Stimulated activated naive CD4-positive, alpha-beta T cell (primary cell): ENCODE measurements at places on chromosomes 5 and 9.

DNA sequence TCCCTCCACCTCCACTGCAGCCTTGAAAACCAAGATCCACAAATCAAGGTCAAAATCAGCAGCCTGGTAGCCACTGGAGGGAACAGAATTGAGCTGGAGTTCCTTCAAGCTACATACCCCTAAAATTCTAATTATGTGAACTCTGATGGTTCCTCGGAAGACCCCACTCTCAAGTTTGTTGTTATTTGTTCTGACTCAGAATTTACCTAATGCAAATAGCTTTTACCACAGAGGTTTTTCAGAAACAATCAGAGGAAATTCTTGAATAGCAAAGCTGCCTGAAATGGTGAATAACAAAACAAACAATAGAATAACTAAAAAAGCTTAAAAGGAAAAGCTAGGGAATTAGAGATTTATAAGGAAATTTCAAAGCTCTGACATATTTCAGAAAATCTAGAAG is 220.0 kb downstream of the CDH18 start:
- DNase-seq = no peak

DNA sequence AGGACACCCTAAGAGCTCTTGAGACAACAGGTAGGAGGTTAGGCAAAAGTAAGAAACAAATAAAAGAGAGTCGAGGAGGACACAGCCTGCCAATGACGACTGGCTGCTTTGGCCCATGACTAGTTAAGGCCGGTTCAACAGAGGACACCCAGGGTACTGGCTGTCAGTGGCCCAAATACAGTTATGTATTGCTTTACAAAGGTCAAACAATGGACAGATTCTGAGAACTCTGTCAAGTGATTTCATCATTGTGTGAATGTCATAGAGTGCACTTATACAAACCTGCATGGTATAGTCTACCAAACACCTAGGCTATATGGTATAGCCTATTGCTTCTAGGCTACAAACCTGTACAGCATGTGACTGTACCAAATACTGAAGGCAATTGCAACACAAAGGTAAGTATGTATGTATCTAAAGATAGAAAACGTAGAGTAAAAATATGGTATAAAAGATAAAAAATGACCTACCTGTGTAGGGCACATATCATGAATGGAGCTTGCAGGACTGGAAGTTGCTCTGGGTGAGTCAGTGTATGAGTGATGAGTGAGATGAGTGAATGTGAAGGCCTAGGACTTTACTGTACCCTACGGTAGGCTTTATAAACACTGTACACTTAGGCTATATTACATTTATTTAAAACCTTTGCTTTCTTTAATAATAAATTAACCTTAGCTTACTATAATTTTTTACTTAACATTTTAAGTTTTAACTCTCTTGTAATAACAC is 6.5 kb upstream of the FAM81B start:
- DNase-seq = no peak

DNA sequence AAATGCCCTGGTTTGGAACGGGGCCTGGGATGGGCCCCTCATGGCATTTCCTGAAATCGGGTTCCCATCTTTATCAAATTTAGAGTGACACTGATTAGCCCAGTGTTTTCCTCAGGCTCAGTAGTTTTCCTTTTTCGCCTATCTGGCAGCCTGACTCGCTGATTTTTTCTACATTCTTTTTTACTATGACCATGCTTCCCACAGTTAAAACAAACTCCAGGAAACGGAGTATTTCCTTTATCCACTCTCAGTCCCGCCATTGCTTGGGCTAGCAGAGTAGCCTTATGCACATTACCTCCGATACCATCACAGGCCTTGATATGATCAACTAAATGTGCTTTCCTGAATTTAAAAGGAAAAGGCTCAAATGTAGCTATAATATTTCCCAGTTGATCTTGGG is 5.5 kb downstream of the OR1Q1 start:
- no peak for DNase-seq

- no peak for DNase-seq
Observed at GRCh38 chr9:115212125-115212605, 94.2 kb upstream of the TNC start.

DNA sequence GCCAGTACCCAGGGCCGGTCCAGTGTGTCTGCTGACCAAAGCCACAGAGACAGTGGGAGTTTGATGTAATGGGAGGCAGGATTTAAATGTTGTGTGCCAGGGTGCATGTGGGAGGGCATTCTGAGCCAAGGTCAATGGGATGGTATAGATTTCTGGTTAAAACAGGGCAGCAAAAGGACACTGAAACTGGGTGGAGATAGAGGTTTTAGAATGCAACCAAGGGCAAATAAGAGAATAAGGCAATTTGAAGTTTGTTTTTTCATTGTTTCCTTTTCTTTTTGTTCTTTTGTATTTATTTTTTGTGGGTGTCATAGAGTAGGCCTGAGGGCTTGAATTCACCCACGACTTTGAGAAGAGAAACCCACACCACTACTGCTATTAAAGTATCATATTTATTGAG is 65.5 kb upstream of the CLINT1 start:
- DNase-seq = no peak

GRCh38 chr9:113603048-113603375 is 139.5 kb downstream of the RGS3 start:
- DNase-seq = no peak
